ENCODE measurements at places on chromosomes 6 and 20.

DNA sequence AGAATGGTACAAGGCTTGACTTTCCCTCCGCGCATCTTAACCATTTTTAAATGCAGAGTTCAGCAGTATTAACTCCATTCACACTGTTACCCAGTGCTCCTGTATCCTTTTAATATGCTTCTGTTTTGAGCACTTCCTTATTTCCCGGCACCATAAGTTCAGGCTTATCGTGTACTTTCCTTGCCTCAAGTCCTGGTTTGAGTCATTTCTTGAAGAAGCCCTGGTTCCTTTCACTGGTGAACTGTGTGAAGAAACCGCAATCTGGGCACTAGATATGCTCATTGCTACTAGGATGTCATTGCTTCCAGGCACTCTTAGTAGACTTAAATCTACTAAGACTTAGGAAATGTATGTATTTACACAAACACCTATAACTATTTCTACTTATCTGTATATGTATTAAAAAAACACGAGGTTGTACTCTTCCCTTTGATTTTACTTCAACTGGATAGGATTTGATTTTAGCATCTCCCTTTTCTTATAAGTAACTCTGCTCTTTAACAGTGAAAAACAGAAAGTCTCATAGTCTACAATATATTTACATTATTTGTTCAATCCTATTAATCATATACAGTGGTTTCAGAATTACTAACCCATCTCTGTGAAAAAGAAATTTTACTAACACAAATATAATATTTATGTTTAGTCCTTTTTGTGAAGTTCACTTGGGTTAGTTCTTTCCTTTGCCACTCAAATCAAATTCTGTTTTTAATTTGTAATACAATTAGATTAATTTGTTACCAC lies 135.5 kb downstream of the CDKAL1 start:
- DNase-seq: no peak

DNA sequence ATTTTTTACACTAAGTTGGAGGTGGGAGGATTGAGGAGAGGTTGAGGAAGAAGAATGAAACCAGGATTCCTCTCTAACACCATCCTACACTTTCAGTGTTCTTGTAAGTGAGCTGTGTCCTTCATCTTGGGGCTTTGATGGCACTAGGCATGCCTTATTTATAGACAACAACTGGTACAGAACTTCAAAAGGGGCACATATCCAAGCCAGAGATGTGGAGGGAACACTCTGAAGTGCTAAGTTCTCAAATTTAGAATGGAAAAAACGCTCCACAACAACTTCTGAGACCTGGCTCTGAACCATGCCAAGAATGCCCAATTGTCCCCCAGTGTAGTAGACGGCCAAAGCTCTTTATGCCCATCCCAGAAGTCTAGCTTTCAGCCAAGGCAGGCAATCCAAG lies 16.2 kb upstream of the PKHD1 start:
- DNase-seq: no peak

- no peak for DNase-seq
Measured at GRCh38 chr20:57224641-57225138, 41.8 kb downstream of the BMP7 start.

DNA sequence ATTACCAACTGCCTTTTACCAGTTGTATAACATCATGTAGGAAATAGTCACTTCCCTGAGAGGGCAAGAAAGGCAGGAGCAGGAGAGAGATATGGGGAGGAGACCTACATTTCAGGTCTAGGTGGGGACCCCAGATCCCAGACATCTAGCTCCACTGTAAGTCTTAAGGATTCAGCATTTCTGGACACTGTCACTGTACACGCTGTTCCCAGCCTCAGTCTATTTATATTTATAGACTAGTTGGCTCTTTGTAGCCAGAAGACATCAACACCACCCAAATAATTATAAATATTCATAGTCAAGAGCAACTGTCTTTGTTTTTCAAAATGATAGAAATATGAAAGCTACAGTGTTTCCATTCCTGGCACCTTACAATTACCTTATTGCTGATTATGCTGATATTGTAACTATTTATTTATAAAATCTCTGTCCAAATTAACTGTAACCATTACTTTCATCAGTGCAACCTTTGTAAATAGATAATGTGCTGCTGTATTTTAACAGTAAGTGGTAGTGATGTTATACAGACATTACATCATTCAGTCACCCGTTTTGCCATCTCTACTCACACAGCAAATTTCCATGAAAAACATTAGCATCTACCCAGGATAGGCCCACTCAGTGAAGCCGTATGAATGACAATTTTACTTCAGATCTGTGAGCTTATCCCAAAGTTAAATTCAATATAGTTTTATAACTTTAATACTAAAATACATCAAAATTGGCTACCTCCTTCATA lies 162.8 kb downstream of the PTPRK start:
- no peak for DNase-seq

DNA sequence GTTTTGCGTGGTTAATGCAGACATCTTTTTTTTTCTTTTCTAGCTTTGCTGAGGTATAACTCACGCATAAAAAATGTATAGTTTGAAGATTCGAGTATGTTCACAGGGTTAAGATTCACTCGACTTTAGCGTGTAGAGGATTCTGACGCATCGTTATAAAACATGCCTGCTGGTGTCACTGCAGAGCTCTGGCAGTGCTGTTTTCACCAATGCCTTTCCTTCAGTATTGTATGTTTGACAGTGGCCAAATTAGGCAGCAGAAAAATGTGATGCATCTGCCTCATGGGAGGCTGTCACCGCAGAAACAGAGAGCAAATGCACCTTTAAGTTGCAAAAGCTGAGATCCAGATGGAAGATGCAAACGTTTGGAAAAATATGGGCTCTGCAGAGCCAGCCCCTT lies 18.0 kb upstream of the SIRPB2 start:
- DNase-seq: no peak

DNA sequence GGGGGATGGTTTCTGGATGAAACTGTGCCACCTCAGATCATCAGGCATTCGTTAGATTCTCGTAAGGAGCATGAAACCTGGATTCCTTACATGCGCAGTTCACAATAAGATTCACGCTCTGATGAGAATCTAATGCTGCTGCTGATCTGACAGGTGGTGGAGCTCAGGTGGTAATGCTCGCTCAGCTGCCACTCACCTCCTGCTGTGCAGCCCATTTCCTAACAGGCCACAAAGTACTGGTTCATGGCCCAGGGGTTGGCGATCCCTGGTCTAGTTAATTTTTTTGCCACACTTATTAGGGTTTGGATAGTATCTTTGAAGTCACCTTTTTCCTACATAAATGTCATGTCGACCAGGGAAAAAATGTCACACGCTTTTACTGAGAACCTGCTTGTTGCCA lies 96.8 kb upstream of the MLIP start:
- DNase-seq: no peak

DNA sequence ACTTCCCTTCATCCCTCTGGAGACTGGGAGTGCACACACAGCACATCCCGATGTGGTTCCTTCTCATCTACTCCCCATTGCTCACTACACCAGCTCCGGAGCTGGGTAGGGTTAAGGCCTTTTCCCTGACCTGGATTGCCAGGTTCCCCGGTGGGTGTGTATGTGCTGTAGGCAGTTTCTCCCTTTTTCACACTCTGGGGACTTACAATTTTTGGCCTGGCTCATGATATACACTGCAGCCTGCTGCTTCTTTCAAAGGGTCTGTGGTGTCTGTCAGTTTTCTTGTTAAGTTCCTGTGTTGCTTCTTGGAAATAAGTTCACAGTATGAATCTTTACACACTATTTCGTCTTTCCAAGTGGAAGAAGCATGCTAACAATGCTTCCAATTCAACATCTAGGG lies 405.5 kb downstream of the UTRN start:
- no peak for DNase-seq

- no peak for DNase-seq
Measured at GRCh38 chr6:164148788-164149187, 734.3 kb downstream of the QKI start.

- no peak for DNase-seq
Measured at GRCh38 chr6:160265869-160266476, 7.4 kb upstream of the SLC22A2 start.

DNA sequence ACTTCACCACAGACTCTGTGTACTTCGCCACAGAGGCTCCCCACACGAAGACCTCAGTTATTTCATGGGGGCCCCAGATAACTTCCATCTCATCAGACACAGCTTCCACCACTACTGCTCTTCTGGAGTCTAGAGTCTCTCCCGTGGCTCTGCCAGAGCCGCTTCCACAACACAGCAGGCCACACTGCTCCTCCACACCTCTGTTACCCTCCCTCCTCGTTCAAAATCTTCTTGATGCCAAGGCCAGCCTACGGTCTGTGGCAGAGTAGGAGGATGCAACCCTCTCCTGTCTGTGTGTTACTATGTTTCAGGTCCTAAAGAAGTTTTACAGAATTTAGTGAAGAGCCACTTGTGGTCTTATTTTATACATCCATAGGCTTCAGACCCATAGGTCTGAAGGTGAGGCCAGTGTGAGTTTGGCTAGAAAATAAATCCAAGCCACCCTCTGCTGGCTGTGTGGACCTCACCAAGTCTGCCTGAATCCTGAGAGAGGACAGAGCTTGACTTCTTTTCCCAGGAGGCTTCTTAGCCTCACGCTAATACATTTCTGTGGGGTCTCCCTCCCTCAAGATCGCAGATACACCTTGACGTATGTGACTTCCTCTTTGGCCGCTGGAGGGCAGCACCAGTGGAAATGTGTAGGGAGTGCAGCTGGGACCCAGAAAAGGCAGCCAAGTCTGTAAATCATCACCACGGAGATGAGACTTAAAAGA lies 197.7 kb downstream of the FAXC start:
- DNase-seq: no peak

DNA sequence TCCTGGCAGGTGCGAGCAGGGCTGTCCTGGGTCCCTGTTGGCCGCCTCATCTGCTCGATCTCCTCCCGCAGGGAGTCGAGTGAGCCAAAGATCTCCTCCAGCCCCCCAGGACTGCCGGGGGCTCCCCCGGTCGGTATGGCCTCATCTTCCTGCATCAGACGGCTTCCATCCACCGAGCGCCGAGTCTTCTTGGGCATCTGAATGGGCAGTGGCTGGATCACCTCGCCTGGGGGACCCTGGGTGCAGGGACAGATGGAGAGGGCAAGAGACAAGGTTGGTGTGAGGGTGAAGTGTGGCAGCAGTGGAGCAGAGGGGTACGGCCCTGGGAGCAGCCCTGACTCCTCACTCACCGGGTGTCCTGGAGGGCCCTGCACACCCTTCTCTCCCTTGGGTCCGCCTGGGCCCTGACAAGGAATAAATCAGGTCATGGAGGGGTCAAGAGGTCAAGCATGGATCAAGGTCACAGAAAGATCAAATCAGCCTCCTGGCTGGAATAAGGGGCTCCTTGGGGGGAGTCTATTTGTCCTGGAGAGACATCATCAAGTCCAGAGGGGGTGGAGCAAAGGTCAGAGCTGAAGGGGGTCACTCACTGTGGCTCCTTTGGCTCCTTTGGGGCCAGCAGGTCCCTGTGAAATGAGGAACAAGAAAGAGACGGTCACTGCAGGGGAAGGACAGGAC lies 26.5 kb downstream of the COL11A2 start:
- no peak for DNase-seq

- DNase-seq: no peak
Measured at GRCh38 chr20:21550587-21550986, 36.7 kb upstream of the NKX2-2 start.

GRCh38 chr6:83696674-83697073 lies 12.2 kb downstream of the SNAP91 start:
- no peak for DNase-seq

- DNase-seq: no peak
Measured at GRCh38 chr6:146868671-146869209, 270.0 kb downstream of the ADGB start.

DNA sequence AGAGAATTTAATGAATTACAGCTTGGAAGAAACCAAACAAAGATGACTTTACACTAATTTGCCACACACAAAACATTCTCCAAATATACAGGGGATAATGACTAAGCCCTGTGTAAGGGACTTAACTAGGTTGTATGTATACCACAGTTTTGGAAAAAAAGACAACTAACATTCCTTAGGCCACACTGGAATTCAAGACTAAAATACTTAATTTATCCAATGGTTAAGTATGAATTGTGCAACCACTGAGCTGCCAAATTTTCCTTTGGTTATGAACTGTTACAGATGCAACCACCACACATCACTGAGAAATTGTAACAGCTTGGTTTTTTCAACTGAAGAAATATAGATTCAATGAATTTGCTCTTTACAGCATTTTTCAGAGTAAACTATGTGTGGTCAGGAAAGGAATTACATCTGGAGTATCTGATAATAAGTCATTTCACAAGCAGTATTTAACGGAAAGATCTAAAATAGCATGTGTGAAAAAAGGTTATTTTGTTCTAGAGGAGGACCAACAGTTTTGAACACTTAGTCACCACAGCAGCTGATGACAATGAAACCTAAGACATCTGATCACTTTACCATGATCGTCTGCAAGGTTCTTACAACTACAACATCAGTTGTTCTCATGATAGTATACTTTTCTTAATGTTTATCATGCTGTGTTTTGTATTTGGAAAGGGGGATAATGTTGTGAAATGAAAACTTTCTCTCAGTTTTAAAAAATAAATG lies 318.8 kb downstream of the BCKDHB start:
- DNase-seq: no peak

DNA sequence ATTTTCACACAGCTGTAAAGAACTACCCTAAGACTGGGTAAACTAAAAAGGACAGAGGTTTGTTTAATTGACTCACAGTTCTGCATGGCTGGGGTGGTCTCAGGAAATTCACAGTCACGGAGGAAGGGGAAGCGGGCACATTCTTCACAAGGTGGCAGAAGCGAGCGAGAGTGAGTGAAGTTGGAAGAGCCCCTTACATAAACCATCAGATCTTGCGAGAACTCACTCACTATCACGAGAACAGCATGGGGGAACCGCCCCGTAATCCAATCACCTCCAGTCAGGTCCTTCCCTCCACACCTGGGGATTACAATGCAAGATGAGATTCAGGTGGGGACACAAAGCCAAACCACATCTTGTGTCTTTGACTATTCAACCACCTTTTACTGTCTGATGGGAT lies 700.5 kb downstream of the TENT5A start:
- DNase-seq: no peak

DNA sequence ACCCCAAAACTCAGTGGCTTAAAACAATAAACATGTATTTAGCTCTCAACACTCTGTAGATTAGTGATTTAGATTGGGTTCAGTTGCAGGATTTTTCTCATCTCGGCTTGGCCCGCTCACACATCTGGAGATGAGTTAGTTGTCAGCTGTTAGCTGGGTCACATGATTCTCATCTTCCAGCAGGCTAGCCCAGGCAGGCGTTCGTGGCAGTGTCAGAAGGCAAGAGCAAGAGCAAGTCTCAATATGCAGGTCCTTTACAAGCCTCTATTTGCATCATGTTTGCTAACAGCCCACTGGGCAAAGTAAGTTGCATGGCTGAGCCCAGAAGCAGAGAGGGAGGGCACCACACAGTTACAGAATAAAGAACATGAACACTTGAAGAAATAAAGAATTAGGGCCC lies 83.6 kb upstream of the MYLIP start:
- DNase-seq: no peak

Data from stimulated activated CD8-positive, alpha-beta memory T cell treated with anti-CD3 and anti-CD28 coated beads, Interleukin-7, amount 100 ng/mL, for 4 hours (primary cell).